CD8-positive, alpha-beta memory T cell (primary cell): ENCODE measurements at places on chromosomes 6 and 20.

DNA sequence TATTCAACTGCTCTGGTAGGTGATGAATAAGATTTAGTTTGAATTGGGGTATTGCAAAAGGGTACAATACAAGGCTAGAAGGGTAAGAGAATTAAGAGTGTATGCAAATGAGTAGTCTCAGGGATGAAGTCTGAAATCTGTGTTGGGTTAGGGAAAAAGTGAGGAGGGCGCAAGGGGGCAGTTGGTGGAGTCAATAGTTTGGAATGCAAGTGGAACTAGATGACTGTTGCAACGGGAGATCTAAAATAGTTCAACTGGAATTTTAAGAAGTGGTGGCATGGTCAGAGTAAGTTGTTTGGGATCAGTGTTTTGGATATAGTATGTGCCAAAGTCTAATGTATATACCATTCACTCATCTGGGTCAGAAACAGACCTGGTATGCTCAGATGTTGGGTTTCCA is 329.6 kb downstream of the GJA1 start:
- DNase-seq, result no peak

- DNase-seq, result peak; percentile 50
Observed at GRCh38 chr6:158232316-158233213, 64.4 kb downstream of the GTF2H5 start.

GRCh38 chr20:49668181-49668877 is 45.3 kb downstream of the B4GALT5 start:
- peak; percentile 93 for DNase-seq

DNA sequence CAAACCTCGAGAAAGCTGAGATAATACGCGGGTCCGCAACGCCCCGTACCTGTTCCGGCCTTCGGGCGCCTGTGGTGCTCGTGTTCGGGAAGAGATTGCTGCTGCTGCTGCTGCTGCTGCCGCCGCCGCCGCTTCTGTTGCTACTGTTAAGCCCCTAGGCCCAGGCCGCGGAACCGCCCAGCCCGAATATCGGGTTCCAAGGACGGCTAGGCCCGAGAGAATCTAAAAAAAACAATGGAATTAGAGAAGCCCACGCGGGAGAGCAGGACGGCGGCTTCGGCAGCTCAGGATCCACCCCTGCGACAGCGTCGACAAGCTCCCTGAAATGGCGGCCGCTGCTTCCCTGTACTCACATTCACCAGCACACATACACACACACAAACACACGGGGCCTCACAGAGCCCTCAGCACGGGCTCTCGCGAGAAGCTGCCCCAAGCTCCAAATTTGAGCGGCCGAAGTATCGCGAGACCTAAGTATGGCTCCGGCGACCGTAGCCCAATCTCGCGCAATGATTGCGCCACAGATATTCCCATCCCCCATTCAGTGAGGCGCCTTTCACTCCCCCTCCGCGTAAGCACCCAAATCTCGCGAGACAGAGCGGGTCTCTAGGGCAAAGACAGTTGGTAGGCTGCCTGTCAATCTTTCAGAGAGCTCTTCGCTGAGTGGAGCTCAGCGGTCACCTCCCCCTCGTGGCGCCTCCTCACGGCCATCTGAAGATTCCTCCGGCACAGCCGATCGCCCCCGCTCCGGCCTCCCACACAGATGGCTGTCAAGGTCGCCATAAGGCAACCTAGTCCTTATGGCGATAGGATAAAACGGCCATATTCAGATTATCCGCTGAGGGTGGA is at the start of gene RBM39:
Gene RBM39 (minus strand): TSS at position 369 of the 849 bp plus-strand sequence. CDS start 1,386 bp downstream, outside the sequence.
- DNase-seq, result peak; percentile 100

- no peak for DNase-seq
Observed at GRCh38 chr6:156589281-156589680, 187.9 kb upstream of the ARID1B start.

- DNase-seq, result no peak
Observed at GRCh38 chr6:98833307-98834059, 891 bp upstream of the POU3F2 start.

- no peak for DNase-seq
Observed at GRCh38 chr6:114471450-114471849, 128.6 kb upstream of the HS3ST5 start.
